Eye (tissue), 1 donor: ENCODE measurements at places on chromosomes 4 and X.

DNA sequence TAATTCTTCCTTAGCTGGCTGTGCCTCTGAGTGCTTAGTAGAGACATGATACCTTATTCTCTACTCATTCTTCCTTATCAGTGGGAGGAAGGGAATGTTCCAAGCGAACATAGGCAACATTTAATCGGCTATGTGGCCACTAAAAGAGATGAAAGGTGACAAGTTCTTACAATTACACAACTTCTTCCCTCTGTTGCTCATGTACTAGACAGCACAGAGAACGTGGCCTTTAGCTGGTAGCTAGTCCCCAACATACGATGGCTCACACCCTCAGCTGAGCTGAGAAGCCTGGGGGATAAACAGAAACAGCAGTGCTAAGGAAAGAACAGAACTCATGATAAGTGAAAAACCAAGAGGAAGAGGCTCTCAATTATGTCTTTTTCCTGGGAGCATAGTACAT is 52.2 kb downstream of the APOO start:
- no peak for DNase-seq

GRCh38 chr4:141706445-141706844 is 70.1 kb downstream of the IL15 start:
- no peak for DNase-seq

- no peak for DNase-seq
These were observed 12.8 kb downstream of the AFF1 start for GRCh38 chr4:86947501-86948120.

DNA sequence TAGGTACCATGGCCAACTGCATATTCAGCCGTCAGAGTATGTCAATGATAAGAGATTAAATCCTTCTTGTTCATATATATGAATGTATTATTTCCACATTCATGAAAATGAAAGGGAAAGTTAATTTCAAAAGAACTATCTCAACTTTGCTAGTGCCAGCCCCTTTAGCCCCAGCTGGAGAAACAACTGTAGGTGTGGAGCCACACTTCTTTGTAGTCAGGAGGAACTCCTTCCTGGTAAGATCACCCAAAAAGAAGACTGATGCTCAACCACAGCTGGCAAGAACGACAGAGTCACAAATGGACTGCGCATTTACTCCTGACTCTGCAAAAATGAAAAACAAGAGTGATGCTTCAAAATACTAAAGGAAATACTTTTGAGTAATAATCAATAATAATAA is 136.3 kb downstream of the RASL11B start:
- DNase-seq, result no peak

DNA sequence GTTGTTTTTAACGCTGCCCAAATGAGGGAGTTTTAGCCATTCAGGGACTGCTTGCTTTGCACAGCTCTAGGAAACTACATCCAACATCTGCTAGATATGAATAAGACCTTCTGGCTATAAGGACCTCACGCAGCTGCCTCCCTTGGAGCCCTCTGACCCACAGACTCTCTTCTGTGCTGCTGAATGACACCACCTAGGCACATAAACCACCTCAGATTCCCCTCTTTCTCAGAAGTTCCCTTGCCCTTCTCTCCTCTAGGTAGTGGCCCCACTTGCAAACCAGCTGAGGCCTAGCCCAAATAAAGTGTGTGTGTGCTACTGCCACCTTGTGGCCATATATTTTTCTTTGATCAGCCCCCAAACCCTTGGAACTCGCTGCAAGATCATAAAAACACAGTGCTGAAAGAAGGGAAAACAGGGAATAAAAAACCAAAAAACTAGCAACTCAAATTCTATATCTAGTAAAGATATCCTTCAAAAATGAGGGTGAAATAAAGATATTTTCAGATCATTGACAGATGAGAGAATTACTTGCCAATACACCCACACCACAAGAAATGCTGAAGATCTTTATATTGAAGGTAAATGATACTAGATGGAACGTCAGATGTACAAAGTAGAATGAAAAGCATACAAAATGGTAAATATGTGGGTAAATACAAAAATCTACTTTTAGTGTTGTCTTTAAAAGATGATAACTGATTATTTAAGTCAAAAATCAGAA is 265.9 kb downstream of the ADAMTS3 start:
- peak; percentile 84 for DNase-seq

DNA sequence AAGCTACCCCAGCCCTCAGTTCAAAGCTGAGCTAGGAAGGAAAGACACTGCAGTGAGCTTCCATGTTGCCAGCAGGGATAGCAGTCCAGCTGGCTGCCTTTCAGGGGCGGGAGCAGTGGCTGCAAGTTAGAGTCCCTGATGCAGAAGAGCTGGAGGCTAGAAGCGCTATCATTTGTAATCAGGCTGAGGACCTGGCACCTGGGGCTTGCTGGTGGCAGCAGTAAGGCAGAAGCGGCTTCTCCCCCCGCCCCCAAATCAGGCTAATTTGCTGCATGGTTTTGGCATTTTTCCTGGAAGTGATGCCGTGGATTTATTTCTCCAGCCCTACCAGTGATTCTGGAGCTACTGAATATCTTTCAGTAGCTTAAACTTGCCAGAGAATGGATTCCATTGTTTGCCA is 203.3 kb downstream of the CLCN4 start:
- peak; percentile 17 for DNase-seq

DNA sequence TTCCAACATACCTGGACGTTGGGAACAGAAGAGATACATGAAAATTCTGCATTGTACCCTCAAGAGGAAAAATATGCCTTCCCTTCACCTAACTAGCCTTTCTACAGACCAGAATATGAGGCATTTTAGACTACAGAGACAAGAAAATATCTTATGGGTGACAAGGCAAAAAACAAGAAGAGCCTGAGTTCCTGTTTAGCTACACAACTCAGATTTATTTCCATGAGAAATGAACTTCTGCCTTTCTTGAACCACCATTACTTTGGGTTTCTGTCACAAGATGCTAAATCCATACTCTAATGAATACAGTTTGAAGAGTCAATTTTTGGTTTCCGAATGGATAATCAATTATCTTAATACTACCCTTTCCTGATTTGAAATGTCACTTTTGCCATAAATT is 18.7 kb downstream of the RCHY1 start:
- no peak for DNase-seq
